NCI-H2029 (cell line): ENCODE measurements at places on chromosomes 2 and 18.

DNA sequence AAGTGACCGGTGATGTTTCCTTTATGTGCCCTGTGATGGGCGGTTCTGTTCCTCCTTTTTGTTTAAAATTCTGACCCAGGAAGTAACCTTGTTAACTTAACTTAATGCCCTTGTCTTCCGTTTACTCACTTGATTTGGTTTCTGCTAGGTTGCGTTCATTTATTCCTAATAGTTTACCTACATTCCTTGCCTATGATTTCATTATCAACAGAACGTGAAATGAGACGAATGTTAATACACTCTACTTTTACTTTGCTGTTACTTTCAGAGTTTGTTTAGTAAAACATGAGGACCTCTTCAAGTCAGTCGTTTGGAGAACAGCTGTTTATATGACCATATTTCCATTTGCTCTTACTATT lies 638 bp downstream of the CEP192 start:
- DNase-seq = no peak

DNA sequence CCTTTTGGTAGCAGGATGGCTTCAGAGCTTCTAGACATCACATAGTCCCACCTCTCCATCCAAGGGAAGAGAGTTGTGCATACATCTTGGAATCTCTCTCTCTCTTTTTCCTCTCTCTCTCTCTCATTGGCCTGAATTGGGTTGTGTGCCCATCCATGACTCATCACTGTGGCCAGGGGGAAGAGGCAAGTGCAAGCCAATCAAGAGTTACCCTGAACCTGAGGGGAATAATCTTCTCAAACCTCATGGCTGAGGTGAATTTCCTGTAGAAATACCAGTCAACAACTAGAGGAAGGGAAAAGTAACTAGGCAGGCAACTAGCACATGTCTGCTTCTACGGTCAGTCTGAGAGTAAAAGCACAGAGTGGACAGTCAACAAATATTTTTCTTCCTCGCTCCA lies 7.3 kb upstream of the CHN1 start:
- DNase-seq = no peak

DNA sequence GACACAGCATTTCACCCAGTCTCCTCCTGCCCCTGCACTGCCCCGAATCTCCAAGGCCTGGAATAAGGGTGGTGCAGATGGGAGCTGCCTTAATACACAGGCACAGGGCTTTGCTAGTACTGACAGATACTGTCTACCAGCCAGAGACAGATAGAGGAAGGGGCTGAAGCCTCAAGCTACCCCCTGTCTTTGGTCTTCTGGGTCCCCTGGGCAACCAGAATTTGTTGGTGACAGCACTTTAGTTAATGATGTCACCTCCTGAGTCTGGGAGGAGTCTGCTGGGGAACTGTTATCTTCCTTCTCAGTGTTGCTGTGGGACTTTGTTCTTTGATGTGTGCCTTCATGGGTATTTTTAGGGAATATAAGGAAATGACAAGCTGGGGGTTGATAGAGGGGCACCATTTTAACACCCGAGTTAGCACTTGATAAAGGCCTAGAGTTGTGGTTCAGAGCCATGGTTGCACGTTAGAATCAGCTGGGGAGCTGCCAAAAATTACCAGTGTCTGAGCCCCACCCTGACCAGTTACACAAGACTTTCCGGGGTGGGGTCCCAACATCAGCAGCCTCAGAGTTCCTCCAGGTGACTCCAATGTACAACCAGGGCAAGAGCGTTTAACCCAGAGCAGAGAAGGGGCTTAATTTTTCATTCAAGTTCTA lies 136.8 kb downstream of the SMAD7 start:
- no peak for DNase-seq

GRCh38 chr2:239544143-239544917 lies 143.5 kb upstream of the HDAC4 start:
- DNase-seq = no peak

DNA sequence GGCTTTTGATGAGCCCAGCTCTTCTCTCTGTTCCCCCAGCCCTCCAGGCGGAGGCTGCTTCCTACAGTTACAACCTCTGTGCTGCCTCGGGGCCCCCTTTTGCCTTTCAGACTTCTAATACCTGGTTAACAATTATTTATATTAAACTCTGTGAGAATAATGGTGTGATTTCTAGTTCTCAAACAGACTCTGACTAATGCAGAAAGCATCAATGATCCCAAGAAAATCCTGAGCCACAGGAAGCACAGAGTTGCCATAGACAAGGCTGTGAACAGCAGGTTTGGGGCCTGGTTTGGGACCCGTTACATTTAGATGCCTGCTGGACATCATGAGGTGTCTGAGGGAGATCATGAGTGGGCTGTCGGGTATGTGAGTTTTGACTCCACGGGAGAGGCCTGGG lies 37.4 kb upstream of the MYO3B start:
- no peak for DNase-seq

DNA sequence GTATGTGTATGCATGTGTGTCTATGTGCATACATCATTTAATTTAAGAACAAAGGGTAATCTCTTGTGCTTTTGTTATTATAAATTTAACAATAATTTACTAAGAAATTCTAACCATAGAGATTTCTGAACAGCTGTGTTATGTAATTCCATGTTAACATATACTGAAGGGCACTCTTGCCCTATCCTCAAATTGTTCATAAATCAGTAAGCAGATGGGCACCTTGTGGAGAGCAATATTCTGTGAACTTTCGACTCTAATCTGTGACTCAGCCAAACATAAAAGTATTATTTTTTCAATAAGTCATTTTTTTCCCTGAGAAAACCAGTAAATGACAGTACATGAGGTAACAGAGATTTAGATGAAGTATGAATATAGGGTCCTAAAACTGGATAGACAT lies 938.3 kb upstream of the CRIM1 start:
- DNase-seq = no peak

DNA sequence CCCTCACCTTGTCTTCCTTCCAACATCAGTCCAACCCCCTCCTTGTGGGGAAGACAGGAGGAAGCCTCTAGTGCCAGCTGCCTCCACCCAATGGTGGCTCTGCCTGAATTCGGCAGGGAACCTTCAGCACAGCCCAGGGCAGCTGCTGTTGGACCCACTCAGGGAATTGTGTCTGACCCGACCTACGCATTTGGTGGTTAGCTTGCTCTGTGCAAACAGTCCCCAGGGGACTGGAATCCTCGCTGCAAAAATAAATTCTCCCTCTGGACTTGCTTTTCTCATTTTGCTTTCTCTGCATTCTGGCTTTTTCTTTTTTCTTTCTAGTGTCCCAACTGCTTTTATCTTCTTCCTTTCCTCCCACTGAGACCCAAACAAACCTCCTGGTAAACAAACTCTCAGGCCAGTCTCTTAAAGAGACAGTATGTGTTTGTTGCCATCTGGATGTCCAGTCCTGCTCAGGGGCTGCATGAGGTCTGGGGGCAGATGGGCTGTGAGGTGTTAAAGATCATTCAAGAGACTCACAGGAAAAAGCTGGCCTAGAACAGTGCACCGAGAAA lies 137.7 kb upstream of the HAAO start:
- DNase-seq = no peak

DNA sequence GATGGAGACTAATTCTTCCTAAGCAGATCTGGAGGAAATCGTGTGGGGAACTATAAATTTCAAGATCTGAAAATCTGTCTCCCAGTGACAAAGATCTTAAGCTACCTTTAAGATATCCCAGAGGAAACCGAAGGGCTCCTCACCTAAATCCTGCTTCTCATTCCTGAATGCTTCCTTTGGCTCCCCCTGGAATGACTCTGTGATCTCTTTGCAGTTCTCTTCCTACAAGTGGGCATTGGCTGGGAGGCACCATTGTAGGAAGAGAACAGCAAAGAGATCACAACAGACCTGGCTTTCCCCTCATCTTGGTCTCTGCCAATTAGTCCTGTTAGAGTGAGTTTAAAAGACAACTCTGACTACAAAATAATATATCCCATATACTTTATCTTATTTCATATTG lies 70.0 kb upstream of the KCNH7 start:
- DNase-seq = no peak

GRCh38 chr2:206218156-206218555 lies 56.3 kb upstream of the ZDBF2 start:
- no peak for DNase-seq
